ENCODE measurements at places on chromosomes 2 and 18.

DNA sequence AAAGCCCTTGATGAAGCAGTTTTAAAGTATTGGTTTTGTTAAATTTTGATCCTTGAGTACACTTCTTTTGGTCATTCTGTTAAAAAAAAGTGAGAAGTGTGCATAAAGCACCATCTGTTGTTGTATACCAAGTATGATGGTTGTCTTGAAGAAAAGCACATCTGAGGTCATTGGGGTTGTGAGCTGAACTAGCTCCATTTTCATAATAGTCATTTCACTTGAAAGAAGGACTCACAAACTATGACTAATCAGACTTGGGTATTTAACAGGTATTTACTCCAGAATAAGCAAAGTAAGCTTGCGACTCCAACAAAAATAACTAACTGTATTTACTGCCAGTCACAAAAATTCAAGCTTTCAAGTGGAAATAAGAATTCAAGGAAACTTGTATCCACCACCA is 35.1 kb downstream of the CHN1 start:
- no peak for DNase-seq

DNA sequence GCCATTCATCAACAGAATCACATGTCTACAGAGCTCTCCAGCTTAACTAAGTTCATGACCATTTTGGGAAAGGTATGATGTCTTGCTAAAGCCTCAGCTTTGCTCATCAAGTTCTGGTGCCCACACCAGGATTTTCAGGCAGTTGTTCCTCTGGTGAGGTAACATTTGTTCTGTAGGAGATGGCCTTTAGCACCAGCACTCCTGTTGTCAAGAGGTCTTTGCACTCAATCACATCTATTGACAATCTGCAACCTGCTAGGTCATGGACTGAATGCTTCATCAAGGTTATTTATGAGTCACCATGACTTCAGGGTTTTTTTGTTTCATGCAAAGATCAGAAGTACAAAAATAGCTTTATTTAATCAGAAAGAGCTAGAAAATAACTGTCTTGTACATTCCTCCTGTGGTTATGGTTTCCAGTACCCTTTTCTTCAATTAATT is 36.6 kb upstream of the VIT start:
- DNase-seq: no peak

DNA sequence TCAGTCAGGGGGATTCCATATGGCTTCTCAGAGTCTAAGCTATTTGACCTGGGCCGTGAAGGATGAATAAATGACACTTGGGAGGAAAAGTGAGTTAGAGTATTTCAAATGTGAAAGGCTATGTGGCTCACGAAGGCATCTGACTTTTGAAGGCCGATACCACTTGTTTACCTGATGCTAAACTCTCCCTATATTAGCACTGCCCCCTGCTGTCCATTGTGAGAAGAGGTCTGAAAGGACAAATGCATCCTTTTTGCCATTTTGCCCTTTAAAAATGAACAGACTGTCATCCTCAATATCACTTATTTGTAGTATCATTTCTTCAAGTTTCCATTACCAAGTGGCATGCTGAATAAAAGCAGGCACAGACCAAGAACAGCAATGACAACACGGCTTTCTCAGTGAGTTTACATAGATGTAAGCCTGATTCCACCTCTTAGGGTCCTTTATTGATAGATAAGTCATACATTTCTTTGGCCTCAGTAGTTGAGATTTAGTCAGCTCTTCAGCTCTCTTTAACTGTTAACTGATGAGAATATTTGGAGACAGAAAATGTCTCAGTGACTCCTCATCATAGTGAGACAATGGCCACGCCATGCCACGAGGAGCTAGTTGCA is 40.1 kb downstream of the DOCK10 start:
- no peak for DNase-seq

- no peak for DNase-seq
Observed at GRCh38 chr2:48532174-48532573, 2.2 kb downstream of the STON1 start.

GRCh38 chr2:240815761-240816583 is 4.0 kb downstream of the KIF1A start:
- DNase-seq: no peak

- no peak for DNase-seq
Observed at GRCh38 chr2:67437114-67437513, 40.0 kb downstream of the ETAA1 start.

Measured in stimulated activated CD8-positive, alpha-beta memory T cell treated with anti-CD3 and anti-CD28 coated beads, Interleukin-15, amount 100 ng/mL, for 4 hours (primary cell).